ENCODE measurements at places on chromosomes 3 and 15. TPM values are rescaled to one million over a fixed set of nuclear protein-coding genes. Genes with fewer than 3 reads are reported as not detected.
A peak's percentile ranks its signal among the peaks of the same experiment; 100 is the strongest.

GRCh38 chr15:41511899-41512369, 1.7 kb downstream of the LTK start:
- peak; percentile 26 for DNase-seq
- peaks cover 2% of the 10 kb centered on the region for H3K36me3 ChIP-seq
- peaks cover 45% of the 10 kb centered on the region for H3K27me3 ChIP-seq
- peak overlapping the region; percentile 57 for H3K4me3 ChIP-seq

The KIF23 gene
- 93.1 TPM for total RNA-seq

The UCN2 gene
- not detected for total RNA-seq

The ANKUB1 gene
- not detected for total RNA-seq

GRCh38 chr3:108322352-108322751, 26.0 kb downstream of the HHLA2 start:
- peaks cover 22% of the 10 kb centered on the region for H3K36me3 ChIP-seq
- peaks cover 18% of the 10 kb centered on the region for H3K4me1 ChIP-seq
- H3K4me3 ChIP-seq = no peak overlapping the region

Data from activated CD4-positive, alpha-beta T cell treated with anti-CD3 and anti-CD28 coated beads, Interleukin-2, amount 10 ng/mL, durations not matched to agents 7 days and 5 days (primary cell).